Fibroblast of the aortic adventitia (primary cell): ENCODE measurements at places on chromosomes 4 and X. TPM values are rescaled to one million over a fixed set of nuclear protein-coding genes. Genes with fewer than 3 reads are reported as not detected.

The SPANXN1 gene
- not detected in 2 replicates for total RNA-seq

The MAGEE2 gene
- not detected in 2 replicates for total RNA-seq

The MAGEB2 gene
- not detected in 2 replicates for total RNA-seq

The HMGB3 gene
- 8.2 and 13.1 TPM in 2 replicates for total RNA-seq

The ADAM29 gene
- total RNA-seq, result not detected in 2 replicates

The PAK3 gene
- 0.90 and 3.7 TPM in 2 replicates for total RNA-seq

The GC gene
- not detected in 2 replicates for total RNA-seq

The RHOXF1 gene
- not detected in 2 replicates for total RNA-seq

The FGF5 gene
- 0.98 and 55.9 TPM in 2 replicates for total RNA-seq

The CXCL3 gene
- 0.09 TPM in 1 of 2 replicates, not detected in the other for total RNA-seq

The NPY2R gene
- total RNA-seq, result 0.27 TPM in 1 of 2 replicates, not detected in the other

The TMPRSS11D gene
- 0.09 TPM in 1 of 2 replicates, not detected in the other for total RNA-seq

The AMOT gene
- 9.1 and 11.0 TPM in 2 replicates for total RNA-seq

The GPRASP1 gene
- total RNA-seq, result 2.5 and 11.5 TPM in 2 replicates

The HSD17B11 gene
- total RNA-seq, result 46.8 and 297 TPM in 2 replicates

The RTL9 gene
- 1.5 TPM in 1 of 2 replicates, not detected in the other for total RNA-seq

The RAB33A gene
- total RNA-seq, result 3.0 TPM in 1 of 2 replicates, not detected in the other

The TCEAL2 gene
- not detected in 2 replicates for total RNA-seq

The TRIM61 gene
- total RNA-seq, result 1.1 and 2.5 TPM in 2 replicates

The ANXA3 gene
- 12.3 and 31.2 TPM in 2 replicates for total RNA-seq

The CFAP299 gene
- total RNA-seq, result 2.1 and 12.7 TPM in 2 replicates

The MGAT4D gene
- not detected in 2 replicates for total RNA-seq
